ENCODE measurements at places on chromosomes 2 and 18.

DNA sequence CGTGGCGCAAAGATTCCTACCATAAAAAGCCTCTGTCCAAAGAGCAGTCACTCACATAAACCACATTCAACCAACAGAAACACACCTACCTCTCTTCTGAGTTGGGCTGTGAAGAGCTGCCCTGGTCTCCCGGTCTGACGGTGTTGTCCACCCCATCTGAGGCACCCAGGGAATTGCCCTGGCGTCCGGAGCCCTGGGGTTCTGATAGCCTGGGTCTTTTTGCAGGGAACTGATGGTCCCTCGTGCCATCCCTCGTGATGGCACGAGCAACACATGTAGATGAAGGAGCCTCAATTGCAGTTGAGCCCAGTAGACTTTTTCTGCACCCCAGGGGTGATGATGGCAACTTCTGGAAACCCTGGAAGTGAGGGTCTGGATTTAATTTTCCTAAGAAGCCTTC, 13.8 kb downstream of the HJURP start:
- DNase-seq = no peak

DNA sequence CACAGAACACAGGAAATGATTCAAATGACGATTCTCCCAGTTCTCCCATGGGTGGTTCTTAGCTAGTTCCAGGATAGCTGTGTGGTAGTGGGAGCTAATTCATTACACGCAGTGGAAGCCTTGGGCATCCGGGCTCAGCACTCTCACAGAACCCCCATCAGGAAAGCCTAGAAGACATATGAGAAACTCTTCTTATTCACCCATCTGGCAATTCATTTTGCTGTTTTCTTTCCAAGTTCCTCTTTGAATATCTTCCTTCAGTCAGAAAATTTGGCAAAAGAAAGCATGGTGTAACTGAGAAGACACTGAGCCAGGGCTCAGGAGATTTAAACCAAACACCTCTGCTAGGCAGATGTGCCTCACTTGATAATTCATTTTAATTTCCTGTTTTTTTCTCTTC, 85.2 kb upstream of the FN1 start:
- DNase-seq = no peak

DNA sequence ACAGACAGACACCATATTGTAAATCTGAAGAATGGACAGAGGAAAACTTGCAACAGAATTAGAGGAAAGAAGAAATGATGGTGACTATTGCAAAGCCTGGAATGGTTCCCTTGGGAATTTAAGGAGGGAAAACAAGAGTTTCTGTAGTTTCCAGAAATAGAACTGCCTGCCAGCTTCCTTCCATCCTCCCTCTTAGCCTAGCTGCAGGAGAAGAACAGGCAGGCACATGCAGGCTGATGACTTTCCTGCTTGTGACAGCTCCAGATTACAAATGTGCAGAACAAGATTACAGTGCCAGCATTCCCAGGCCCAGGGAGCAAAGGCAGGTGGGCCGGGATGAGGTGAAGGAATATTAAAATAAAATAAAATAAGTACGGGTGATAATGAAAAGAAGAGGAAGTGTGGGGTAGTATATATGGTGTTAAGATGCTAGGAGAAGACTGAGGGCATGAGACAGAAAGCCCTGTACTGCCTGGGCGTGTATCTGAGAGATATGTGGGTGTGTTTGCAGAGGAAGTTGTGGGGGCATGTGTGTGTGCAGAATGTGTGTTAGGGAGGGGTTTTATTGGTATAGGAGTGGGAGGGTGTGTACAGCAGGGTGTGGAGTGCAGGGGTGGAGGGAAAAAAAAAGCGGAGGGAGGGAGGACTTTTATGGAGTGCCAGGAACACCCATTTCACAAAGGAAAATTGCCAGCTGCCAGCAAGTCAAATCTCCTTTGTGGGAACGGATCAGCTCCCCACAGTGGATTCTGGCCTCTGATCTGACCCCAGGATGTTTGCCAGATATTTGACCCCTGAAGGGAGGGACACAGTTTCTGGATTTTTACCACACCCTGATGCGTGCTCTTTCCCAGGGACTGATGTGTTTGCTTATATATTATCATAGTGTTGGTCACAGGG, 43.9 kb upstream of the NEMP2 start:
- DNase-seq = peak; percentile 21

DNA sequence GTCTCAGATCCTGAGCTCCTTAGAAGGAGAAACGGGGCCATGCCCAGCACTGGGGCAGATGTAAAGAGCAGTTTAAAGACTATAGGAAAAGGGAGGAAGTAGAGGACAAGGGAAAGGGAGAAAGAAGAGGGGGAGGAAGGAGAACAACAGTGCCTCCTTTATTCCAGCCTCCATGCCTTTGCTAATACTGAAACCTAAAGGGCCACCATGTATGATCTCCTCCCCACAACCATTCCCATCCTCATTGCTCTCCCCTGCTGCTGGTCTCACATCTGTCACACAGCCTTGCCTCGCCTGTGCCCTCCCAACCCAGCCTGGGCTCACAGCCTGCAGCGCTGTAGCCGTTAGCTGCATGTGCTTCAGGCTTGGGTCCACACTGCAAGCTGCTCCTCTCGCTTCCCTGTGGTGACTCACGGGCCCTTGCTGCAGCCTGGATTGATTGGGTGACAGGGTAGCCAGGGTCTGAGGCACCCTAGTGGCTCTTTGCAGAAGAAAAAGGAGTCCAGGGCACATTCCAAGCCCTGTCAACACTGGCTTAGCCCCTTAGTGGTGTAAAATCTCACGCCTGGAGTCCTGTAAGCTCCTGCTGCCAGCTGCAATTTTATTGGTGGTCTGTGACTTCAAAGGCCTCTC, 281.9 kb downstream of the SRBD1 start:
- peak; percentile 49 for DNase-seq

DNA sequence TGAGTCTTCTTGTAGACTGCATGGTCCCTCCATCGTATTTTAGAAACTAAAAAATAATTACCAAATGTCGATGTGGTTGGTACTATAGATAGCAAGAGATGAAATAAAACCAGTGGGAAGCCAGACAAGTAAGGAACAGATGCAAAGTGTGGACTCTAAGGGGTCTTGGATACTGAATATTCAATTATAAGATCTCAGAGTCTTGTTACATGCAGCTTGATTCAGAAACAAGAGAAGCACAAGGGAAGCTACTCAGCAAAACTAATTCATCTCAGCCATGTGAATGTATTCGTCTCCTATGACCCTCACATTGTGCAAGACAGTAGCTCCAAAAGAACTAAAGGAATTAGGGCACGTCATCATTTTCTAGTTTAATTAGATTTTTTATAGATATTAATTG, 80.9 kb downstream of the CDH20 start:
- no peak for DNase-seq

DNA sequence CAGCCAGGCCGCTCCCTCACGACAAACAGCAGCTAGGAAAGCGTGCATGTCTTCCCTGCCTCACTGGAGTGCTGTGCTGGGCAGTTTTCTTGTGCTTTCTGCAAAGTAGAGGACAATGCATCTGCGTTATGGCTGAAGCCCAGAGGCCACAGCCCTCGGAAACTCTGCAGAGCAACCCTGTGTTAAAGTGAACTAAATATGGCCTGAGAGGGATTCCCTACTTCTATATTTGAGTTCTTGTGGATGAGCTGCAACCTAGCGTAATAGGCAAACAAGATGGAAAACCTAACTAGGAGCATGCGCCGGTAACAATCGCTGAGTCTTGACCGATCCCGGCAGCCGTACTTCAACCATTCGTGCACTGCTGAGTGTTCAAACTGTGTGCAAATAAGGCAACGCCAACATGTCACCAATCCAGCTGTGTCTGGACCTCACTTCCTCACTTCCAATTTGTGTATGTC, 471.9 kb upstream of the HS6ST1 start:
- no peak for DNase-seq

- no peak for DNase-seq
Observed at GRCh38 chr2:170643346-170643745, 71.8 kb upstream of the SP5 start.

GRCh38 chr18:8703781-8704301, 1.5 kb upstream of the MTCL1 start:
- no peak for DNase-seq

- no peak for DNase-seq
Observed at GRCh38 chr2:36711741-36712314, 15.3 kb downstream of the VIT start.

DNA sequence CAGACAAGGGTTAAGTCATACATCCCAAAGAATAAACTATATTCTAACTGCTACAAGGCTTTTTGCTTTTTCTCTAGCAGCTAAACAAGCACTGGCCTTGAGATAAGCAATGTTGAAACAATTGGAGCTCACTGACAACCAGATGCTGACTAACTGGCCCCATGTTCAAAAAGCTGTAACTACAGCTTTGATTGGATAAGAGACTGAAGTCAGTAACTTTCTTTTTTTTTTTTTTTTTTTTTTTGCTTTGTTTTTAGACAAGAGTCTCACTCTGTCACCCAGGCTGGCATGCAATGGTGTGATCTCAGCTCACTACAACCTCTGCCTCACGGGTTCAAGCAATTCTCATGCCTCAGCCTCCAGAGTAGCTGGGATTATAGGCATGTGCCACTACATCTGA, 45.4 kb upstream of the TMEM163 start:
- DNase-seq = no peak

DNA sequence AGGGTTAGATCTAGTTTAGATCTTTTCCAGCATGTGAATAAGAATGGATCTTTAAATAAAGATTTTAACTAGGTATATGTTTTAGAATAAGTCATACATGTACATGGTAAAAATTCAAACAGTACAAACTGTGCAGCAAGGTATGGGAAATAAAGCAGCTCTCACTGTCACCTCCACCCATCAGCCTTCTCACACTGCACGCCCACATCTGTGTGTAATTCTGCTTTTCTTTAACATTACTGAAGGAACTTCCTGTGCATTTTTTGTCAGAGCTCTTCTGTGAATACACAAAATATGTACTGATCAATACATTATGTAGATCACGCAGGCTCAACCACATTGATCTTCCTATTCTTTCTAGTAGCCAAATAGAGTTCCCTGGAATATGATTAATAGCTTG, 3.4 kb downstream of the CASP8 start:
- DNase-seq = no peak

DNA sequence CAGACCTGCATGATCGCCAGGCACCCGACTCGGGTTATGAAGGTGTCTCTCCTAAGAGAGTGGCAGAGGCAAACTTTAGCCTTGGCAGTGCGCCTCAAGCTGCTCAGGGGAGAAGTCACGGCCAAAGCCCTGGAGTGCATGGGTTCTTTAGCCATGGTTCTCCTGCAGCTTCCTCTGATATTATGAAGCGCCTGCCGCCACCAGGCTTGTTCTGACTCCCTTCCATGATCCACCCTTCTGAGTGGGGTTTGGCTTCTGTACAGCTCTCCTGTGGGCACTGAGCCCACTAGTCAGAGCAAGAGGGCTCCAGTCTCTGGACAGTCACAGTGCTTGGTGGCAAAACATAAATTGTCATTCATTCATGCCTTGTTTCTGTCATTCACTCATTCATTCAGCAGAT, 25.9 kb upstream of the TMBIM1 start:
- DNase-seq = no peak

DNA sequence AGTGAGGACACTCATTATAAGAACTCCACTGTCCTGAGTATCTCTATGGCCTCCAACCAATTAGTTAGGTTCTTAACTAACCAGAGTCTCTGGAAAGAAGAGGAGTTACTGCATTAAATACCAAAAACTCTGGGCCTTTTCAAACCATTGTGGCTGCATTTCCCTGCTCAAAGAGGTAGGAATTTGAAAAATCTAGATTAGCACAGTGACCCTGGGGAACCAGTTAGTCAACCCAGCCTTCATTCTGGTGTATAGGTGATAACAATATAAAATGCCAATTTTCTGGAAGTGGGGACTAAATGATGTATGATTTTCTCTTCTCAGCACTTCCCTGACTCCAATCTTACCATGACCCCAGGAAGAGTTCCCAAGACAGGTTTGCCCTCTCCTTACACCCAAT, 287.8 kb upstream of the SETBP1 start:
- DNase-seq = no peak

DNA sequence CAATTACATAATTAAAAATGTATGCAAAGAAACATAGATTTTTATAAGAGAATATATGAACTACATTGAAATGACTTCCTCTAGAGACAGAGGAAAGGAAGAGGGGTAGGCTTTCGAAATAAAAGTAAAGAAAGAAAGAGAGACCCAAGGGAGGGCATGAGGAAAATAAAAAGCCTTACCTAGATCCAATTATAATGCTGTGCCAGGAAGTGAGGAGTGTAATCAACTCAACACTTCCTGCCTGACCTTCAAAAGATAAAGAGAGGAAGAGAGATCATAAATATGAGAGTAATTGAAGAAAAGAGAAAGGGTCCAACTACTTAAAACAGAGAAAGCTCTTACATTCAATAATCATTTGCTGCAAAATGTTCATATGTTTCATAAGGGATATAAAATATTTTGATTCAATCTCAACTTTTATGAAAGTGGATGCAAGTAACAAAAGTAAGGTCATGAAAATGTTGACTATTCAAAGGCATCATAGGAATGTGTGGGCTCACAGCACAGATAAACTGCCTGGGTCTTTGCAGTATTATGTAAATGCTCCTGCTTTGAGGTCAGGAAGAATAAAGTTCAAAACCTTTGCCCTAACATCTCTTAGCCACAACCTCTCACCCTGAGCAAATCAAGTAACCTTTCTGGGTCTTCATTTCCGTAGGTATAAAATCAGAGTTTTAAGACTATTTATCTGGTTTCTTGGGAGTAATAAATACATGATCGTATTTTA, 1237.7 kb downstream of the LRP1B start:
- no peak for DNase-seq

GRCh38 chr2:12555012-12555645, 161.6 kb upstream of the TRIB2 start:
- peak; percentile 75 for DNase-seq

DNA sequence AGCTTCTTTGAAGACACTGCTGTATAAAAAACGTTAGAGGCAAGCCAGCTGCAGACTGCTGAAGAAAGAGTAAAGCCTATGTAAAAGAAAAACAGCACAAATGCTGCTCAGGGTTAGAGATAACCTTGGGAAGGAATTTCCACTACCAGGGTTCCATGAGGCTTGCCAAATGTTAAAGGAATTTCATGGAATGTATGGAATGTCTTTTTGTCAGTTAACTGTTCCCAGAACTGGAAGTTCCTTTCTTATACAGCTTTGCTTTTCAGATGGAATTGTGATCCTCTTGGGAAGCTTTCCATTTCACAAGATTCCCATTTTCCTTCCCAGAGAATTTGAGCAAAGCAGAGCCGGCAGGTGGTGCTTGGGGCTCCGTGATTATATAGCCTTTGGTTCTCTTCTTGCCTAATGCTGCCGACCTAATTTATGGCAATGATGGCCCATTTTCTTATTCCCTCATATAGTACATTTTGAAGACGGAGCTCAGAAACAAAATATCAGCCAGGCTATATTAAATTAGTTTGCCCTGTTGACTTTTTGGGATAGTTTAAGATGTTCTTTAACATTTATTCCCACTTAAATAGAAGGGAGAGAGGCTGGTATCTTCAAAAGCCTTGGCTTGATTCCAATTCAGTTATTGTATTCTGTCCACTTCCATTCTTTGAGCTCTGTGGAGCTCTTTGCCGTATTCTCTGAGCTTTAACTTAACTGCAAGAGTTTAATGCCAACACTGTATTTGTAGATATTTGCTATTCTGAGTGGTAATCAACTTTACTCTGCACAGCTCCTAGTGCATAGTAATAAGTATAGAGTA, 162.3 kb downstream of the PHLPP1 start:
- DNase-seq = peak; percentile 74

GRCh38 chr2:12718711-12719399, 2.1 kb downstream of the TRIB2 start:
- DNase-seq = no peak
